ENCODE measurements at places on chromosomes 7 and 10.

- DNase-seq: no peak
These were observed 180.1 kb downstream of the MAD1L1 start for GRCh38 chr7:2052657-2053048.

- DNase-seq: no peak
These were observed 4.4 kb downstream of the RNF216 start for GRCh38 chr7:5776894-5777660.

- DNase-seq: no peak
These were observed 161.1 kb downstream of the PAXIP1 start for GRCh38 chr7:154841731-154842331.

DNA sequence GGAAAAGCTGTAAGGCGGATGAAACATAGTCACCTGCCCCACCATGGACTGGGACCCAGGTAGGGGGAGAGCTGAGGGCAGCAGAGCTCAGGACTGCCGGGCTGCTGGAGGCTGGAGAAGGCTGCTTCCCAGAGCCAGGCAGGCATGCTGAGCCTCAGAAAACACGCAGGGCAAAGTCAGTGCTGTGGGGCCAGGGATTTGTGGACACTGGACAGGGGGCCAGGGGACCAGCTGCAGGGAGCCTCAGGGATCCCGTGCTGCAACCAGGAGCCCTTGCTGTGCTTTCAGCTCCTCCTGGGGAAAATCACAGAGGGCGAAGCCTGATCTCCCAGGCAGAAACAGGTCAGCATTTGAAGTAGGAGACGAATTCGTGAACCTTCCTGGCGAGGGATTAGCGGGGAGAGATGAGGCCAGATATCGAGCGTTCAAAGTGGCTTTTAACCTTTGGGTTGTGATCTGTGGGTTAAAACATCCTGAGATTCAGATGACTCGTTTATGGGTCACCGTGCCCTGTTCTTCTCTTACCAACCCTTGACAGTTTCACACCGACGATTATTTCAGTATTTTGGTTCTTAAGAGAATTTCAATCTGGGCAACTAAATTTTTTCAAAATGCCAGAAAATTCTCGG, 85.6 kb upstream of the SHH start:
- no peak for DNase-seq

DNA sequence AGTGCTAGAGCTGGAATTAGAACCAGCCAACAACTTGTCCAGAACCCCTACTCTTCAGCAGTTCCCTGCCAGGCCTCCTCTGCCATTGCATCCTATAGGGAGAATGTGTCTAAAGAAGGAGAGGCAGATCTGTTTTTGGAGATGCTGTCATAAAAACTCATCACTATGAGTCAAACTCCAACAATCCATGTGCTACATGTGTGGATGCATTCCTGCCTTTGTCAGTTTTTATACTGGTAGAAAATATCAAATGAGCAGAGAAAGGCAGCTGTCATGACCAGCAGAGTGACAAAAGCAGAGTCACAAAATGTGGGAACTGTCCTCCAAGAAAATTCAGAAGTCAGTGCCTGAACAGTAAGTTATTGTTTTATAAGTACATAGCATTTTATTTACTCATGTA, 93.0 kb downstream of the ABLIM1 start:
- no peak for DNase-seq

GRCh38 chr10:70597856-70598815, 4.4 kb downstream of the PRF1 start:
- no peak for DNase-seq

- DNase-seq: no peak
These were observed 7.5 kb downstream of the TMEM225B start for GRCh38 chr7:99605527-99605926.

GRCh38 chr7:69129524-69129923, 468.8 kb upstream of the AUTS2 start:
- DNase-seq: no peak

- DNase-seq: no peak
These were observed 97.7 kb upstream of the EFCAB10 start for GRCh38 chr7:105678811-105679495.

DNA sequence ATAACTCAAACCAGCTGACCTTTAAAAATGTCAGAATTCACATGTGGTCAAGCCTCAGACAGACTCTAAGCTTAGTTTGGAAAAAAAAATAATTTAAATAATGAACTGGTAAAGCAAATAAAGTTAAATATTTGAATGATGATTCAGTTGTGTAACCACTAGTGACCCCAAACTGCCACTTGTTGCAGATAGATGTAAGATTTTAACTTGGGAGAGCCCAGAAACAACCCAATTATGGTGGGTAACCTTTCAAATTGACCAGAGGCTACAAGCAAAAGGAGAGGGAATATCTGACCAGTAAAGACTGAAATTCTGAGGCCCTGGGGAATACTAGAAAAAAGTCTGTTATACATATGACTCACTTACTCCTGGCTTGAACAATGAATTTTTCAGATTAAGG, 268.1 kb downstream of the HPSE2 start:
- no peak for DNase-seq

DNA sequence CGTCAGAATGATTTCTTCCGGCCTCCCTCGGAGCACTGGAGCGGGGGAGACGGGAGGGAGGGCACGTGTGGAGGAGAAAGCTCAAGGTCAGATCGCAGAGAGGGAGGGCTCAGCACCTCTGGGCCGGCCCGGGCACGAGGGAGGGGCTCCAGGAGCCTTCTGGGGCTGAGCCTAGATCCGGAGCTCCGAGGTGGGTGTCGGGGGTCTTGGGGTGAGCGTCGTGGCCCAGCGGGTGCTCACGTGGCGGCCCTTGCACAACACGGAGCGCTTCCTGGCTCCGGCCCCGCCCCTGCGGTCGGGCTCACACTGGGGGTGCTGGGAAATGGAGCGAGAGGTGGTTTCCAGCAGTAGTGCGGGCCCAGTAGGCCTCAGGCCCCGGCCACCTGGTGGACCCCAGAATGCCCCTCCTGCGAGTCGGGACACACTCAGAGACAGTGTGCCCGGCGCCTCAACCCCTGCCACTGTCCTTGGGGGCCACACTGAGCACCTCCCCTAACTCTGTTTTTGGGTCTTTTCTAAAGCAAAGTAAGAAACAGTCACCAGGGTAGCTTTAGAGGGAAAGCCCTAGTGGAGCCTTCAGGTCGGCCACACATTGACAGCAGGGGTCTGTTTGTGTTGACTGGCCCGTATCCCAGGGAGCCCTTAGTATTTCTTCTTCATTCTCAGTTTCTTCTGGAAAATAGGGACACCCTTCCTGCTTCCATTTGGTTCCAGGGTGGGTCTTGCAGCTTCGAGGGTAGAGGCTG, 798 bp downstream of the PPIF start:
- DNase-seq: no peak

DNA sequence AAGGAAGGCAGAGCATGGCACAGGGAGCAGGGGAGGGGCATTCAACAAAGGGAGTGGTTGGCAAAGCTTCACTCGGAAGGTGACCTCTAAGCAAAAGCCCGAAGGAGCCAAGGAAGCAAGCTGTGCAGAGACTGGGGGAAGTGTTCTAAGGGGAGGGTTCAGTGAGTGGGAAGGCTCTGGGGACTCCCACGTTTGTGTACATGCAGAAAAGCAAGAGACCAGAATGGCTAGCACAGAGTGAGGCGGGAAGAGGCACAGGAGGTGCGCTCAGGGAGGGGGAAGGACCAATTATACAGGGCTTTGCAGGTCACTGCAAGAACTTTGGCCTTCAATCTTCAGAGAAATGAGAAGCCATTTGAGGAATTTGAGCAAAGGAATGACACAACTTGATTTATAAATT, 7.4 kb downstream of the ARHGAP21 start:
- no peak for DNase-seq

- no peak for DNase-seq
These were observed 98.9 kb upstream of the KIF5B start for GRCh38 chr10:32155075-32155516.

GRCh38 chr10:101609481-101609880, 21.4 kb downstream of the DPCD start:
- no peak for DNase-seq

- DNase-seq: no peak
These were observed 378.5 kb upstream of the SEMA3C start for GRCh38 chr7:81297317-81297716.

DNA sequence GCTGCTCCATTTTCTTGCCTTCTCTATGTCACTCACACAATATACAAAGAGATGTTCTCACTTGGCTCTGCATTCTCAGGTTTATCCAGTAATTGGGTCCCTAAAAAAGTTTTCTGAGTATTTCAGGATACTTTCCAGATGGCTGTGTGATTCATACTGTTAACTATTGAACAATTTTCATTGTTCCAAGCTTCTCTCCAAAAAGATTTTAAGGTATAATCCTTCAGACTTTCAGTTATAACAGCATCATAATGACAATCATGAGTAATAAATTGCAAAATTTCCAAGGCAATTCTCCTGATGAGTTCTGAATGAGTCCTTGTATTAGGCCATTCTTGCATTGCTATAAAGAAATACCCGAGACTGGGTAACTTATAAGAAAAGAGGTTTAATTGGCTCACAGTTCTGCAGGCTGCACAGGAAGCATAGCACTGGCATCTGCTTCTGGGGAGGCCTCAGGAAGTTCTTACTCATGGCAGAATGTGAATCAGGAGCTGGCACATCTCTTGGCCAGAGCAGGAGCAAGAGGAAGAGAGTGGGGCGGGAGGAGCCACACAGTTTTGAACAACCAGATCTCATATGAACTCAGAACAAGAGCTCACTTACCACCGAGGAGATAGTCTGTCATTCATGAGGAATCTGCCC, 148.1 kb downstream of the SLC16A9 start:
- no peak for DNase-seq

DNA sequence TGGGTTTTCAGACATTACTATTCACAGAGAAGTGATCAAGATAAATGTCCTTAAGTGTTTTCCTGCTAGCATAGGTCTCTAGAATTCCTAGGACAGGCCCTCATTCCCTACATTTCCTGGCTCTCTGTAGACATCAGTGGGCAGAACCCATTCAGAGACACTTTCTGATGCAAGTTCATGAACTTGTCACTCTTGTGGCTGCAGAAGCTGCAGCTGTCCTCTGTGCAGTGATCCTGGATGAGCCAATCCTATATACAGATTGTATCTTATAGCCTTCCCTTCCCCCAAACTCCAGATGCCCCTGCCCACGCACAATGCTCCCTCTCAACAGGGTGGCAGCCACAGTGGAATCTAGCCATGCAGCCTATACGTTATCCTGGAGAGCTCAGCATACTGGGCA, 12.6 kb upstream of the GRB10 start:
- no peak for DNase-seq

DNA sequence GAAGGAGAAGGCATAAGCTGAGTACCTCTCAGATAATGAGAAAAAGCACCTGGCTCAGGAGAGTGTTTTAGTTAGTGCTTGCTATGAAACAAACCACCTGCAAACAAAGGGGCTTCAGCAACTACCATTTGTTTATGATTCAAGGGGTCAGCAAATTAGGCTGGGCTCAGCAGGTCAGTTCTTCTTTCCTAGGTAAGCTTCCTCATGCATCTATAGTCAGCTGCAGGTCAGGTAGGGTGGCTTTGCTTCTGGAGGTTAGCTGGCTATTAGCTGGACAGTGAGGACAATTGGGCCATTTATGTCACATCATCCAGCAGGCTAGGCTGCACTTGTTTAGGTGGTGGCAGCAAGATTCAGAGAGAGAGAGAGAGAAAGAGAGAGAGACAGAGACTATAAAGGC, 185.5 kb downstream of the EMX2 start:
- DNase-seq: no peak

GRCh38 chr10:59360605-59361405, 1.5 kb downstream of the FAM13C start:
- DNase-seq: no peak

GRCh38 chr7:80187727-80188126, 53.1 kb downstream of the GNAI1 start:
- DNase-seq: no peak

DNA sequence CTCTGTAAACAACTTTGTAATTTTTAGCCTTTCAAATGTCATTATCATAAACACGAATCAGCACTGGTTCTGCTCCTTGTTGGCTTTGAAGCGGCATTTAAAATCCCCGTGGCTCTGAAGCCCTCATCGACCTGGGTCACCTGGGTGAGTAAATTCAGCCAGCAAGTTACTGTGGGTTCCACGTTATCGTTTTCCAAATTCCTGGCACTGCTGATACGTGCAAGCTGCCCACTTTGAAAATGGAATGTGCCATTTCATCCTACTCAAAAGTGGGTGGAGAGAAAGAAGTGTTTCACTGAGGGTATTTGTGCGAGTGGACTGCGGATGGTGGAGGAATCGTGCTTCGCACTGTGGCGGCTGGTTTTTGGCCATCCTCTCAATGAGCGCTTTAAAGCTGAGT, 281.7 kb downstream of the KLF6 start:
- no peak for DNase-seq

DNA sequence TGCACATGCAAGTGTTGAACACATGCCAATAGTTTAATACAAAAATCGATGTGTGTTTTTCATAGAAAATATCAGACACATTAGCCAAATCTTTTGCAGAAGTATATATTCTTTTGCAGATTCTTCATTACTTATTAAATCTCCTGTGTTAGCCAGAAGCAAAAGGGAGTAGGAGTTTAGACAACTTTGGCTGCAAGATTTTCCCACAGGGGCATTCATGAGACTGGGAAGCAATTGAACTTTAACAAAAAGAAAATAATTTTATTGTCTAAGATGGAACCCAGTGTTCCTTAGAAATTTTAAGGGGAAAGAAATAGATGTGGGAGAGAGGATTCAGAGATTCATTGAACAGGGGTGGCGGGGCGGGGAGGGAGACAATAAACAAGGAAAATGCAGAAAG, 1336.0 kb downstream of the GATA3 start:
- no peak for DNase-seq

DNA sequence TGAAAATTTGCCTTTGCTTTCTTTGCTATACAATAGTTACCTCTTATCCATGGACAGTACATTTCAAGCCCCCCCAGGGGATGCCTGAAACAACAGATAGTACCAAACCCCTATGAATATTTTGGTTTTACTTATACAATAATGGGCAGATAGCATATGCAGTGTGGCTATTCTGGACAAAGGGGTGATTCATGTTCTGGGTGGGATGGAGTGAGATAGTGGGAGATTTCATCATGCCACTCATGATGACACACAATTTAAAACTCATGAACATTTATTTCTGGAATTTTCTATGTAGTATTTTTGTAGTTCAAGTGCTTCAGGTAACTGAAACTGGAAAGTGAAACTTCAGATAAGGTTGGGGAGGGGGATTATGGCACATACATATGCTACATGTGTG, 12.0 kb downstream of the STARD3NL start:
- DNase-seq: no peak
